ENCODE measurements at places on chromosomes 3 and 15.

GRCh38 chr3:128064962-128065361 is 12.7 kb downstream of the SEC61A1 start:
- no peak for DNase-seq

GRCh38 chr3:46368569-46368968 is 2.2 kb upstream of the CCR5 start:
- DNase-seq: peak; percentile 91

DNA sequence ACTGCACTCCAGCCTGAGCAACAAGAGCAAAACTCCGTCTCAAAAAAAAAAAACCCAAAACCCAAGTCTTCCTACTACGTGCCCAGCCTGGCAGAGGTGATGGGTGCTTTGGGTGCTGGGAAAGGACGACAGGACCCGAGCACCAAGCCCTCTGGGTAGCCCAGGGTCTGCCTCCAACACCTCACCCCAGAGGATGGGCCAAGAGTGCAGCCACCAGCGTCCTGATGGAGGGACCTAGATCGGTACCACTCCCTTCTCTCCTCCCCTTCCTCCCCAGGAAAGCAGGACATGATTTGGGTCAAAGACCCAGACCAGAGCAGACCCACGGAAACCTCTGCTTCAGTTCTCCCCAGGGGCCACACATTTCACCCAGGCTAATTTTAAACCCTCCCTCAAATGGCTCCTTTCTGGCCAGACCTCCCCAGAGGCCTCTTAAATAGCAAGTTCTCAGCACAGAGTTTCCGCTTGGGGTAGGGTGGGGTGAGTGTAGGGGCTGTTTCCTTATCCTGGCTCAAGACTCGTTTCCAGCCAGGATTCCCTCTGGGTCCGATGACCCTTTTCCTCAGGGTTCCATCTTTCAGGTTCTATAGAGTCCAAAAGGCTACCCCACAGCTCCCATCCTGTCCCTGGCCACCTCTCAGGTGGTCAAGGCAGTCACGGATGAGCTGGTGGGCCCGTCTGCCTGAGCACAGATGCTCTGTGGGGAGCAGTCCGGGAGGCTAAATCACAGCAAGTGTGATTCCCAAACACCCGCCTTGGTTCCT is 20.5 kb downstream of the RBPMS2 start:
- no peak for DNase-seq

DNA sequence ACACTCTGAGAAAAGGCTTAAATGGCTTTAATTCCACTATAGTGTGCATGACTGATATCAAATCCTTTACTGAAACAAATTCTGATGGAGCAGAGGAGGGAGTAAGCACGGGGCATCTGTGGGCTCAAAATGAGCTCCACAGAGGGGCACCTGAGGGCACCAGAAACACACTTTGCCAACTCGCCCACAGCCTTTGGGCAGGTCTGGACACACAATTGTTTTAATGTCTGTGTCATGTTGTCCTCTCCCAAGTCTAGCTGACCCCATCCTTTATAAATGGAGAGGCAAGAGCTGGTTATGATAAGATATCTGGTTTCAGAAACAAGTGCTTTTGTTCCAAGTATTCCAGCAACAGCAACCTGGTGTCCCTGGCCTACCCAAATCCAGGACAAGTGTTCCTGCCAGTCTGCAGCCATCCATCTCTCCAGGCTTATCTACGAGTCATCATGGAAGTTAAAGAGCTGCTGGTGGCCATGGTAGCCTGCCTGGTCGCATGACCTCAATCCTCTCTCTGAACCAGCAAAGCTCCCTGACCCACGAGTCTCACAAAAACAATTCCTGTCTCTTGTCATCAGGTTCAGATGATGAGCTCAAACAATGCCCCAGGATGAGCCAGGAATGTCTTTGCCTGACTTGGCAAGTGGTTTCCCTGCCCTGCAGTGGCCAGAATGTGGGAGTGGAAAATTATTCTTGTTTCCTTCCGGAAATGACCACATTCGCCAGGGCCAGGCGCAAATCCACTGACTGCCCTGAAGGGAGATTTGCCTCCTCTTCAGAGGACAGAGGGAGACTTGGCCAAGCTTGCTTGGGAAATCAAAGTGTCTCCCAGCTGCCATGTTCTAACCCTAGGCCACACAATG is 64.4 kb upstream of the TPM1 start:
- DNase-seq: no peak

- DNase-seq: no peak
These were observed 552.5 kb upstream of the ROBO2 start for GRCh38 chr3:76487446-76487845.

DNA sequence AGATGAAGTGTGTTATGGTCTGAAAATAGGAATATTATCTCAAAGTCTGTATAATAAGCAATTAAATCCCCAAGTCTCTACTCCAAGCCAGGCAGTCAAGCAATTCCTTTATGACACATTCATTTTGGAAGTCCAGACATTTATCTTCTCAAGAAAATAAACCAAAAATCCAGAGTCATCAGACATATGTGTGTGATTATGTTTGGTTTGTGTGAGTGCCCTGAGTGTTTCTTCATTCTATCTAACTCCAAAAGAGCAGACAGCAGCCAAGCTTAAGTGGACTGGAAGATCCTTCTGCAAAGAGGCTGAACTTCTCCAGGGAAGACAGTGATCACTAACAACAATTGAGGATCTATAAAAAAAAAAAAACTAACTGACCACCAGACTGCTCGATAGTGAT is 239.8 kb downstream of the STAG1 start:
- no peak for DNase-seq
